ENCODE measurements at places on chromosomes 13 and 19.
A peak's percentile ranks its signal among the peaks of the same experiment; 100 is the strongest.

DNA sequence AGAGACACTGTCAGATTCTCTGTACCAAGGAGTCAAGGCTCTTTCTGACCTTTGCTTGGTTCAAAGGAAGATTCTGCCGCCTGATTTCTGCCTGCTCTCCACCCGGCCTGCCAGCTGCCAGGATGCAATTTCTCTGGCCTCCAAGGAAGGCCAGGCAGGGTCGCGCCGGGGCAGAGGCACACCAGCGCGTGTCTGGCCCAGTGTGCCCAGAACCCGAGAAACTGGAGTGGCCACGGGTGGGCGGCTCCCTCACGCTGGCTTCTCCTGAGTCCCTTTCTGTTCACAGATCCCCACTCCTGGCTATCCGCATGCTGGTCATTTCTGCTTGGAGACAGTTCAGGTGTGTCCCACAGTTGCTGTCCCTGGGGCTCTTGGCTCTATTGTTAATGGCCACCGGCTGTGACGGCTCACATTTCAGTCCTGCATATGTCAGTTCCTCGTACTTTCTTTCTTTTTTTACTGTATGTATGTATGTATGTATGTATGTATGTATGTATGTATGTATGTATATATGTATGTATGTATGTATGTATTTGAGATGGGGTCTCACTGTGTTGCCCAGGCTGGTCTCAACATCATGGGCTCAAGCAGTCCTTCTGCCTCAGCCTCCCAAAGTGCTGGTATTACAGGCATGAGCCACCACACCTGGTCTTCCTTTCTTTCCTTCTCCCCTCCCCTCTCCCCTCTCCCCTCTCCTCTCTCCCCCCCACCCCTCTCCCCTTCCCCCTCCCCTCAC, 16.9 kb downstream of the TMPRSS9 start:
- DNase-seq: no peak

- peak; percentile 31 for DNase-seq
Observed at GRCh38 chr19:19064811-19065745, 1.3 kb downstream of the SLC25A42 start.

DNA sequence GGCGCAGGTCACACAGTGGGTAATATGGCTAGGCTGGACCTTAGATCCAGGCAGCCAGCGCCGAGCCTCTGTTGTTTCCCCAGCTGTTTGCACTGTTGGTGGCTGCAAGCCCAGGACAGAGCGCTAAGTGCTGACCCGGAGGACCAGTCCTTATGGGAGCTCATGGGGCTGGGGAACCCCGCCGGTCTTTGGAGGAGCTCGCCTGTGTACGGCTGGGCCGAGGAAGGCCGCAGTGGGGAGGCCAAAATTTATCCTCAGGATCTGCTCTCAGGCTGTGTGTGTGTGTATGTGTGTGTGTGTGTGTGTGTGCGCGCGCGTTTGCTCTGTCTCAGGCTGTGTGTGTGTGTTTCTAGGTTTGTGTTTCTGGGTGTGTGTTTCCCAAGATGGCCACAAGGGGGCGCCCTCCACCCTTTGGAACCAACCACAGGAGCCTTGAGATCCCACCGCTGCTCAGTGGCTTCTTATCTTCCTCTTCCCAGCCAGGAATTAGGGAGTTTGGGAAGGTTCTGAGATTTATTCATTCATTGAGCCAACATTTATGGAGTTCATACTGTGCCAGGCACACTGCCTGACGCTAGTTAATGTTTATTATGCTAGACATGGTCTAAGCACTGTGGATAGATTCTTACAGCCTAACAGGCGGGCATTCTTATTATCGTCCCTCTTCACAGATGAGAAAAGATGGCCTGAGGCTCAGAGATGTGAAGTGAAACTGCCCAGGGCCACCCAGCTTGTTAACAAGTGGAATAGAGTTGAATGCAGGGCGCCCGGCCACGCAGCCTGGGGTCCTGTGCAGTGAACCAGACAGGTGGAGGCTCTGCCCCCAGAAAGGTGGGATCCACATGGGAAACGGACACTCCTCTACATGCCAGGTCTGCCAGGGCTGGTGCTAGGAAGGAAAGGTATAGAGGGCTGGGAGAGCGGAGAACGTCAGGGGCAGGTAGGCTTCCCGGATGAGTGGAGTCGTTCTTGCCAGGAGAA, 13.0 kb downstream of the PGLYRP1 start:
- DNase-seq: peak; percentile 59

DNA sequence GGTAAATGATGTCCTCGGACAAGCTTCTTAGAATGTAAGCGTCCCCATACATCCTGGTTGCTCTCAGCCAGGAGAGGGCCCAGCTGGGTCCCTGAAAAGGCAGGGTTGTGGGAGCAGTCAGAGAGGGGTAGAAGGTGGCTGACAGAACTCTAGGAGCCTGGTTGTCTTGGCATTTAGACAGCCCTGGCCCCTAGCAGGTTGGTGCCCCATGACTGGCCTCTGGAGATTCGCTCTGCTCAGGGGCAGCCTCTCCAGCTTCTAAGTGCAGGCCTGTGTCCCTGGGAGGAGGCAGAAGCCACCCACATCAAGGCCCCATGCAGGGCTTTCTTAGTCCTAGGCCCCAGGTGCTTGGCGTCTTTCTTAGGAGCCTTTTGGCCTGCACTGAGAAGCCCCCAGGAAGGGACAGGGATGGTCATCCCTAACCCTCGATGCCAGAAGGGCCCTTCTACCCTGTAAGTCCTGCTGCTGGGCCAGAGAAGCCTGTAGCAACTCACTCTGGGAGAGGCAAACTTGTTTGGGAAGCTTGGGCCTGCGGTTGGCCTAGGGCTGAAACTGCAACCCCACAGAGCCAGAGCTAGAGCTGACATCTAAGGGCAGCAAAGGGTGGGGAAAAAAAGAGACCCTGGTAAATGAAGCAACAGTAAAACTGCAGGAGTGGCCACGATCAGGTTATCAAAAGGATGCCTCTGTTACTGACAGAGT, 2.8 kb upstream of the CDX2 start:
- DNase-seq: no peak

GRCh38 chr13:46383383-46383782, 3.7 kb downstream of the RUBCNL start:
- DNase-seq: no peak

- DNase-seq: no peak
Observed at GRCh38 chr13:29805994-29806979, 44.1 kb downstream of the UBL3 start.

DNA sequence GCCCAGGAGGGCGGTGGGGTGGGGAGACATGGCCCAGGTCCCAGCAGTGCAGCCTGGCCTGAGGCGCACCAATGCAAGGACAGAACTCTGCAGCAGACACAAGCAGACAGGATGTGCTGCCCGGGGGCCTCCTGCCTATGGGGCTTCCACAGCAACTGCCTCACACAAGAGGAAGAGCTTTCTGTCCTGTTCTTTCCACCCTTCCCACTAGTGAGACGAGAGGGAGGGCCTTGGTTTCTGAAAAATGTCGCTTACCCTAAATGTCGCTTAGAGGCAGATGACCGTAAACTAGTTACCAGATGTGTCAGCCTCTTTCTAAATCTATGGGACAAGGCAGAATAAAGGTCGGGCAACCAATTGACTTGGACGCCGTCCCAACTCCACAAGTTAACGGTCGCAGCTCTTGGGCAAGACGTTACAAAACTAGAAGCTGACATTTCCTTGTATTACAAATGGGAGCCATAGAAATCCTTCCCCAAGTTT, at the start of gene LAIR1:
Gene LAIR1, minus strand, starts transcription at position 157 of the 483 bp plus-strand sequence. Its CDS starts 127 bp downstream, at position 30.
- peak; percentile 38 for DNase-seq

DNA sequence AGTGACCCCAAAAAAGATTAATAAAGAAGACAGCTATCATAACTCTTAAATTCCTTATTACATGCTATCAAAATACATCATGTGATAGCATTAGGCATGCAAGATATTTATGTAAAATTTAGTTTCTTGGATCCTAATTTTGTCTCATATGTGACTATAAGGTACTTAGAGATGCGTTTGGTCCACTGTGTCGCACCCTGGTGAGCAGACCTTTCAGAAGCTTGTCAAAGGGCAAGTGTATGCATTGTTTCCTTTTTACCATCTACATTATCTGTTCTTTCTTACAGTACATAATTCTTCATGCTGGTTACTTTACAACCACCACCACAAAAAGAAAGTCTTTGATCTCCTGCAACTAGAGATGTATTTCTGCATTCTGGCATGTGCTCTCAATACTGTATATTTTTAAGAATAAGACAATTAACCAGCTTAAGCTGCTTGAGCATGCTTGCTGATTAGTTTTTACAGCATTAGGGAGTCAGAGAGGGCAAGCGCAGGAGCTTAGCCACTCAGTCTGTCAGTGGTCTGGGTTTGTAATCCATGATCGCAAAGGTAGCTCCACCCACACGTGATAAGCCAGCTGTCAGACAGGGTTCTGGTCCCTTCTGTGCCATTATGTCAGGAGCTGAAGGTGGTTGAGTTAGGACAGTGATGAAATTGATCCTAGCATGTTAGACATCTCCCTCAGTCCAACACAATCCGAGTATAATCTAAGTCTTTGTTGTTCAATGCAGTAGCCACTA, 500.9 kb downstream of the MYO16 start:
- DNase-seq: no peak

DNA sequence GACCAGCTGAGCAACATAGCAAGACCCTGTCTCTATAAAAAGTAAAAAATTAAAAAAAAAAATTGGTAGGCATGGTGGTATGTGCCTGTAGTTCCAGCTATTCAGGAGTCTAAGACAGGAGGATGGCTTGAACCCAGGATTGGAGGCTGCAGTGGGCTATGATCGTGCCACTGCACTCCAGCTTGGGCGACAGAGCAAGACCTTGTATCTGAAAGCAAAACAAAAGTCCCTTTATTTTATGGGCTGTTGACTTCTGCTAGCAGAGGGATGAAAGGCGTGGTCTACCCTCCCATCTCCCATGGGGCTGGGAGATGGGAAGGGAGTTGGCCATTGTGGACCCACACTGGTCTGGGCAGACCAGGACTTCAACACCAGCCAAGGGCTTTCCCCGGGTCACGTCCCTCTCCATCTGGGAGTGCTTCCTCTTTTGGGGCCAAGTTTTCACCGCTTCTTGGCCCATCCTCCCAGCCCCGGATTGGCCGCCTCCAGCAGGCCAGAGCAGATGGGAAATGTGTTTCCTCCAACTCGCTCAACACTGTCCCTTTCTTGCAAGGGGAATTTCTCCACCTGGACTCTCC, 2.2 kb upstream of the TNFSF9 start:
- DNase-seq: no peak

- no peak for DNase-seq
Observed at GRCh38 chr13:107767119-107767518, 448.2 kb downstream of the LIG4 start.

GRCh38 chr19:36488118-36488845, 1.1 kb downstream of the ZNF566 start:
- DNase-seq: no peak

- DNase-seq: no peak
Observed at GRCh38 chr13:43019811-43020210, 3.6 kb upstream of the DNAJC15 start.

GRCh38 chr13:28058866-28059613, 41.3 kb downstream of the FLT3 start:
- peak; percentile 39 for DNase-seq

DNA sequence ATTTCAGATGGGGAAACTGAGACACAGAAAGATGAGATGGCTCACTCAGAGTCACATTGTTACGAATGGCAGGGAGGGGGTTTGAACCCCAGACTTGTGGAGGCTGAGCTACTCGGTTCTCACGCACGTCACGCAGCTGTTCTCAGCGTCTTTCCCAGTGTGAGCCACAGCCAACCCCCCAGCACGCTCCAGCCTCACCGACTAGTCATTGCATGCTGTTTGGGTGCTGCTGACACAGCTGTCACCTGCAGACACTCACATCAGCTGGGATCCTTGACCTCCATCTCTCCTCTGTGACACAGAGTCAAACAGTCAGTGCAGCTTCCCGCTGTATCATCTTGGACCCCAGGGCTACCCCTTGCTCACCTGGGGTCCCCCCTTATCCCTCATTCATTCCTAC, 2.4 kb upstream of the NCAN start:
- DNase-seq: no peak

GRCh38 chr19:10271543-10272086, 695 bp downstream of the ICAM1 start:
- no peak for DNase-seq

- no peak for DNase-seq
Observed at GRCh38 chr19:50626011-50626410, 13.7 kb downstream of the SYT3 start.

- DNase-seq: peak; percentile 77
Observed at GRCh38 chr19:35013041-35013819, 13.1 kb downstream of the GRAMD1A start.

DNA sequence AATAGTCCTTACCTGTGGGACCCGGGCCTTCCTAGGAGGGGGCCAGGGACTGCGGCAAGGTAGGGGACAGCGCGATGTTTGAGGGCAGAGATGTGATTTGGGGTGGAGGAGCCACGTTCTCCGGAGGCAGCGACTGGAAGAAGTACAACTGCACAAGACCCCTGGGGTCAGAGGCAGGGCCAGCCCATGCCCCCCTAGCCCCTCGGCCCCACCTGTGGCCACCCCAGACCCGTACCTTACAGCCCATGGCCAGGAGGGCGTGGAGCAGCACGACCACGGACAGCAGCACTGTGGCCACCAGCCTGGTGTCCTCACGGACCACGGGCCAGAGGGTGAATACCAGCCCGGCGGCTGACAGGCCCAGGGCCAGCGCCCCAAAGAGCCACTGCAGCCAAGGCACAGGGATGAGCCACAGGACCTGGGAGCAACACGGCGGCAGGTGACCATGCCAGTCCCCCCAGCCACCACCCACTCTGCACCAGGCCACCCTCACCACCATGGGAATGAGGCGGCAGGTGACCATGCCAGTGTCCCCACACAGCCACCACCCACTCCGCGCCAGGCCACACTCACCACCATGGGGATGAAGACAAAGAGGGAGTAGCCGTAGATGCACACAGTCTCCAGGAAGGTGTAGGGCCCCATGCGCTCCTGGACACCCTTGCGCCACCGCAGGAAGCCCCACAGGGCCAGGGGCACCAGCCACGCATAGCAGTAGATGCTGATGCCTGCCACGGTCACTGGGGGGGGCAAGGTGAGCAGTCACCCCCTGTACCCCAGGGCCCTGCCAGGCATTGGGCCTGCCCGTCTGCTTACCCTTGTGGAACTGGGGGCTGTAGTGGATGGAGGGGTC, 5.0 kb downstream of the YIPF2 start:
- DNase-seq: no peak
